ENCODE measurements at places on chromosomes 6 and 20.

- DNase-seq: no peak
Measured at GRCh38 chr20:25551413-25552215, 33.7 kb downstream of the NINL start.

DNA sequence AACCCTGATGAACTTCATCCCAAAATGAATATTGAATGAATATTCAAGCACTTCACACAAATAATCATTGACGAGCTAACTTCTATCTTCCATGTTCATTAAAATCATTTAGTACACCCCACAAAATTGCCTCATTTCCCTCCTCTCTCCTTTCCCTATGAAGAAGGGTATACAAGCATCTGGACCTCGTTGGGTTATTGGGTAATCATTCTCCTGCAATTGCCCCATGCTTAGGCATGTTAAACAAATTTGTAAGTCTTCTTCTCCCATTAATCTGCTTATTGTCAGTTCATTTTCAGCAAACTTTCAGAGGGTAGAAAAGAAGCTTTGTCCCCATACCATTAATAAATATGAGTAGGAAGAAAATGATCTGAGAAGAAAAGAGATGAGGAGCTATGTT lies 27.6 kb downstream of the PRKN start:
- DNase-seq: no peak

DNA sequence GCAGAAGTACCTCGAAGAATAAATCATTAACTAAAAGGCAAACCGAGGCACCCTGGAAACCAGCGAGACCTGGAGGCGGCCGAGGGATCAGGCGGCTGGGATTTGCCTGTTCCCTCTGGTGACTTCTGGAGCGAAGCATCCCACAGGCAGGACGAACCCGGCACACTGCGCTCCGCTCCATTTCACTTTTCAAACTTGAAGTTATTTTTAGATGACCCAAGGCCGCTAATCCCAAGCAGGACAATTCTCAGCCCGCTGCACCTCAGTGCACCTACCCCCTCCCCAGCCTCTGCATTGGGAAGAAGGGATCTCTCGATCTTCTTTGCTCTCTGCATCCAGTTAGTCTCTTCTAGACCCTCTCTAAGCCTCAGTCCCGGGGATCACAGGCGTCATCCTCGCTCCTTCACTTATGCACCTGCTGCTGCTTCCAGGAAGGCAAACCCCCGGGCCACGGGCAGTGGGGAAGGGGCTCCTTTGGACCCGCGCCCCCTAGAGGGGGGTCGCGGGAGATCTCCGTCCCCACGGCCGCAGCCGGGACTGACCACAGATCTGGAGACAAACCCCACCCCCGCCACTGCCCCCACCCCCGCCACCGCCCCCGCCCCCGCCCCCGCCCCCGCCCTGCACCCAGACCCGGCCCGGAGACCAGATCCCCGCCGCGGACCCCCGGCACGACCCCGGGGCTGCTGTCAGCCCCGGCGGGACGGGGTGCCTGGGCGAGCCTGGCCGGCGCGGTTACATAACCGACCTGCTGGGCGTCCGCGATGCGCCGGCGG lies 636 bp downstream of the RCAN2 start:
- no peak for DNase-seq

GRCh38 chr20:59633656-59634251 lies 29.4 kb downstream of the PHACTR3 start:
- DNase-seq: no peak

DNA sequence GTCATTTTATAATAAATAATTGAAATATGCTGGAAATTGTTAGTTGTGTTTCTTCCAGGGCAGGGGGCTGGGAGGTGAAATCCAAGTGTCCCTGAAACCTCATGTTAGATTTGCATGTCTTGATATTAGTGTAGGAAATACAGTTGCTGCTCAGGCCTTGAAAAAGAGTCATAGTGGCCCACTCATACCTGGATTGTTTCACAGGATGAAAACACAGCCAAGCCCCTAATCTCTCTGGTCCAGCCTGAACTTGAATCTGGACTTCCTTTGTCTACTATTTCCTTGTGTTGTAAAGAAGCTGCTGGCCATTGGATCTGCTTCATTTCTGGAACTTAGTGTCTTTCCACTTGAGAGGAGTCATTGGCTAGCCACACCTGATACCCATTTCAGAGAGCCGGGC lies 108.8 kb upstream of the JARID2 start:
- DNase-seq: no peak

- DNase-seq: no peak
Measured at GRCh38 chr6:56771189-56771588, 128.5 kb upstream of the DST start.

GRCh38 chr20:34755367-34755766 lies 51.2 kb downstream of the TP53INP2 start:
- DNase-seq: no peak
